Foreskin keratinocyte (primary cell): ENCODE measurements at places on chromosomes 3 and 15. TPM values are rescaled to one million over a fixed set of nuclear protein-coding genes. Genes with fewer than 3 reads are reported as not detected.
A peak's percentile ranks its signal among the peaks of the same experiment; 100 is the strongest.

DNA sequence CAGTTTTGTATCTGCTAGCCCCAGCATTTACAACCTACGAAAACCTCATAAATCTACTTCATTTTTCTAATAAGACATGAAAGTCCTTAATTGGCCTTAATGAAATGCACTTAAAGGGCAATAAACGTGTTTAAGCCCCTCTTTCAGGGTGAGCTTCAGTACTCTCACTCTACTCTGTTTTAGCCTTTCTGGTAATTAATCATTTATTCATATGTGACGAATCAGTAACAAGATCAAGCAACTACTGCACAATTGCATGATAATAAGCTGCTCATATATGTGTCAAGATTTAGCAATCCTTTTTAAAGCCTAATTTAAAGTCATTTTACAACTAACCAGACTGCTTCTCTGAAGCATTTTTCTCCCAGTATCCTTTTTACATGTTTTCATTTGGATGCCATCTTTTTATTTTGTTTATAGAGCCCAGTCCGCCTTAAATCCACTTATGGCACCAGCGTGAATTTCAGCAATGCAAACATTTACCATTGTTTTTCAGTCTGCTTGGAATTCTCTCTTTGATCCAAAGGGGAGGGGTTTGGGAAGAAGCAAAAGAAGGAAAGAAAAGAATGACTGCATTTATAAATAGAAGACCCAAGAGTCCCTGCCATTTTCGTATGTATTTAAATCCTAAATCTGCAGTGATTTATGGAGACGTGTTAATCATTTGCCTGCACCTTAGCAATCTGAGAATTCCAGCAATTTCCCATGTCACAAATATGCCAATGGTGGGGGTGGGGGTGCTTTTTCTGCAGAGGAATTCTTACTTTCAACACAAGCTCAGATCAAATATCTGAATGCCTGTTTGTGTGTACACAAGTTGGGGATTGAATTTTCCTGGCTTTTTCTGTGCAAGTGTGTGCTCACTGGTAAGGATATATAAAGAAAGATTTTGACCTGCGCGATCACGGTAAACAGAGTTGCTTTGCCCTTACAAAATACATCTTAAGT is 230.8 kb upstream of the TBC1D5 start:
- DNase-seq, result no peak

DNA sequence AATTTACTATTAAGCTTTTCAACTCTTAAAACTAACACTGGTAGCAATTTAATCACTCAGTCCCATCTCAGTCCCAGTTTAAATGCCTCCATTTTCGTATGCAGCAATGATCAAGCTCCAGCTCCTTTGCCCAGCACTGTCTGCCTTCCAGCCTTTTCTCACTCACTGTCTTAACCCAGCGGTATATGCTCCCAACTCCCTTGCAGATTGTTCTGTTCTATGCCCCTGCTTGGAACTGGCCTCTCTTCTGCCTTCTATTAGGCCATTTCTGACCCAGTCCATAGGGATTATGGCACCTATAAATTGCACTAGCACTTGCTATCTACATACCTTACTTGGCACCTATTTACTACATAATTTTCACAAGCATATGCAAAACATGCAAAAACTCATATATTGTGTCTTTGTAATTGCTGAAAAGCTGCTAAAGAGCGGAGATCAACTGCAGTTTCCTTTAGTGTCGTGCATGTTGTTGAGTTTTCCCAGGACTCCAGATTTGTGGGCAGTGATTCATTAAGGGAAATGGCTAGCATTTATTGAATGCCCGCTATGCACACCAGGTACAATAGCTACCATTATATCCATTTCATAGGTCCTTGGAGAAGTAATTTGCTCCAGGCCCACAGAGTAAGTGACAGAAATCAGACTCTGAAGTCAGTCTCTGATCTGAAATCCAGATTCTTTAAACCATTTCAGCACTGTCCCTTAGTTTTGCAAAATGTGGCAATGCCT is 24.4 kb downstream of the CRBN start:
- DNase-seq, result no peak

DNA sequence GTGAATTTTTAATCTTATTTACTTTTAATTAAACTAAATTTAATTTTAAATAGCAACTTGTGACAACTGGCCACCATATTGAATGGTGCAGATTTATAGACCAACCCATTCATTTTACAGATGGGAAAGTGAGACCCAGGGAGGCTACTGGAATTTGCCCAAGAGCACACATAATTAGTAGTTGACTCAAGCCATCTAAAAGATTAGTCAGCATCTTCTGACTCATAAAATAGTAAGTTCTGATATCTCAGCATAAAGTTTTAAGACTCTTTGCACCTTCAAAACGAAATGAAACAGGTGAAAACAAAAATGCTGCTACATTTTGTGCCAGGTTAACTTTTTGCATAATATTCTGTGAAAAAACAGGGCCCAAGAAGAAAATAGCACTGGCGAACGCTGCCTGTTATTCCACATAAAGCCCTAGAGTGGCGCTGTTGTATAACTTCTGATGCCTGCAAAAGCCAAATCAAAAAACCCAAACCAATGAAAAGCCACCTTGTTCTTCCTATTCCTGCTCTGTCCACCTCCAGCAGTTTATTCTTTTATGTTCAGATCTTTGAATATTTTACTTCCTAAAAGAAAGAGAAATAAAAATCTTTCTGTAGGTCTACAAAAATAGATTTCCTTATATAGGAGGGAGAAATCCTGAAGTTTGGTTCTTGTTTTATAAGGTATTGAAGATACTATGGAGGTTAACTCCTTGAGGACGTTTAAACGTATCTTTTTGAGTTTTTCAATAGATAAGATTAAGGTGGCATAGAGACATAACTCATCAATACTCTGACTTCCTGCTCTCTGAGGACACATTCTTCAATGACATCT is 62.8 kb downstream of the OTOL1 start:
- DNase-seq, result peak; percentile 12

- DNase-seq, result no peak
These were observed 166.6 kb downstream of the PLD1 start for GRCh38 chr3:171643681-171644080.

DNA sequence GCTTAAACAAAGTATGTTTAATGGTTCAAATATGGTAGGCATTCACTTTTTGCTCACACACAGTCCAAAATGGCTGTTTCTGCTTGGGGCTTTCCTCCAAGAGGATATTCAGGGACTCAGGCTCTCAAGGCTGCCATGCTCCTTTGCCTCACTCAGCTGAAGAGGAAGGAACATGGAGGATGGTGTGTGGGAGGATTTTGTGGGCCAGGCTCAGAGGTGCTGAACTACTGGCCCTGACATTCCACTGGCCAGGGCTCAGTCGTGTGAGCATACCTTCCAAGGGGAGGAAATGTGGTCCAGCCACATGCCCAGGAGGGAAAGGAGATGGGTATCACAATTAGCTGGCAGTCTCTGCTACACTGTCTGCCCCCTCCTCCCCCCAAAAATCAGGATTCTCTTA is 8.7 kb downstream of the PXYLP1 start:
- DNase-seq, result no peak

DNA sequence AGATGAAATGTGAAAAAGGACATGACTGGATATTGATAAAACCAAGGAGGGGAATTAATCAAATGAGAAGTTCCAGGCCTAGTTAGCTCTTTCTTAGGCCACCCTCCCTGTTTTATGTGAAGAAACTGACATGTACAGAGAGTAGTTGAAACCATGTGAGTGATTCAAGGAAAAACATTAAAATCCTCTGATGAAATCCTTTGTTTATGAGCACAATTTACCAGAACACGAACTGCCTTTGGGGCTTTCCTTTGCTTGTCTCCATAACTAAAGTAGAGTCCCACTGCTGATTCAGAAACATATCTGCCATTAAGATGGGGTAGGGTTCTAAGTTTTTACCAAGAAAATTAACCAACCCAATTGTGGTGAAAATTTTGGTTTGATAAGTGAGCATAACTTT is 558.3 kb downstream of the NR2F2 start:
- DNase-seq, result no peak

GRCh38 chr3:10204921-10205320 is 40.2 kb downstream of the IRAK2 start:
- DNase-seq, result no peak

- DNase-seq, result no peak
These were observed 364.5 kb upstream of the EPHA3 start for GRCh38 chr3:88742674-88743507.

- DNase-seq, result no peak
These were observed 66.2 kb downstream of the HES1 start for GRCh38 chr3:194201953-194202666.

The KBTBD12 gene
- total RNA-seq, result not detected in 2 replicates

The CSTA gene
- total RNA-seq, result 336 and 383 TPM in 2 replicates

The RTP1 gene
- not detected in 2 replicates for total RNA-seq

The PTX3 gene
- total RNA-seq, result 0.32 TPM in 1 of 2 replicates, not detected in the other

The KBTBD8 gene
- 4.4 and 4.5 TPM in 2 replicates for total RNA-seq

The RASGRF1 gene
- total RNA-seq, result 0.24 and 0.53 TPM in 2 replicates

The NR2E3 gene
- total RNA-seq, result 0.28 and 0.65 TPM in 2 replicates

DNA sequence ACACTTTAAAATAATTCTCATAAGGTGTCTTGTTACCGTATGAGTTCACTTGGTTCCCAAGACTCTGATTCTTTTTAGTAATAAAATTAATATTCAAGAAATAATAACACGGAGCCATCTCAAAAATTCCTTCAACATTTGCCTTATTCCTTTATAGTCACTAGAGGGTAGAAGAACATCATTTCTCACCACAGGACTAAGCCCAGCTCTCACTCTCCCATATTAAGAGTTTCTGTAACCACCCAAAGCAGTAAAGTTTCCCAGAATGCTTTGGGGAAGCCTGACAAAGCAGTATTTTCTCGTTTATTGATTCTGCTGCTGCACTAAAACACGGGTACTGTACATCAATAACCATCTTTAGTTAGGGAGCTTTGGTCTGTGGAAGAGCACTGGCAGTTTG is 114.9 kb downstream of the MCTP2 start:
- DNase-seq, result no peak

DNA sequence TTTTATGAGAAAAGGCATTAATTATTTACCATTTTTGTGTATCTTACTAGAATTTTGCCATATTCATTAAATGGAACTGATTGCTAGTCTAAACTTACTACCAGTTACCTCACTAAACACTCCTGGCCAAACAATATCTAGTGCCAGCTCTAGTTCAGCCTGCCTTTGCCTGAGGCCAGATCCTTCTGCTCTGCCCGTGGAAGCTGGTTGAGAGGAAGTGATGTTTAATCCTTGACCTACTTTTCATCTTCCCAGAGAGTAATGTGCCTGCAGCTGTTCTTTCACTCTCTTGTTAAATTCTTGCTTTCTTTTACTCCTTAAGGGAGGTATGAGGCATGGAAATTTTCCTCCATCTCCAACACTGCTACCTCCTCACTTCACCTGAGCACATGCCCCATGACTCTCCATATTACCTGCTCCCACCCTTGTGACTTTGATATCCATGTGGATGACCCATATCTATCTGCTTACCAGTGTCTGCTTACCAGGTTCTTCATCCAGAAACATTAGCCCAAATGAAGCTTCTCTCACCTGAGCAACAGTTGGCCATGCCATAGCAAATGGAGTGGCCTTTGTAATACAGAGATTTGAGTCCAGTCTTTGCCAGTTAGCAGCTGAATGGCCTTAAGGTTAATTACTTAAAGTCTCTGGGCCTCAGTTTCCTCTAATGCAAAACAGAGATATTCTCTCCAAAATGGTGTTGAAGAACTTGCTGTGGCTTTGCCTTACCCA is 53.4 kb downstream of the UBE2E1 start:
- DNase-seq, result peak; percentile 64

The IL17RE gene
- total RNA-seq, result 11.4 and 12.8 TPM in 2 replicates

The CYP11A1 gene
- not detected in 2 replicates for total RNA-seq

DNA sequence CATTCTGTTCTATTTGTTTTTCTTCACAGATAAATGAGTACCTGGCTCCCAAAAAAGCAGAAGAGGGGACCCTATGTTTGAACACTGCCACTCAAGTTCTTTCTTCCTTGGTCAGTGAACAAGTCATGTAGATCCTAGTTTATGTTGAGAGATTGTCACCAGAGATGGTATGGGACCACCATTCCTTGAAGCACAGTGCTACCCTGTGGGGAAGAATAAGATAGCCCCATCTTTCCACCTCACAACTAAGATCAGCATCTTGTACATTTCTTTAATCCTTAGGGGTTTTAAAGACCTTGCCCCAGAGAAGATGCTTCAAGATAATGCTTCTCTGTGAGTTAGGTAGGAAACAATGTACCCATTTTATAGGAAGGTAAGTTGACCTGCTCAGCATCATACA is 233.5 kb upstream of the WNT5A start:
- DNase-seq, result no peak

The SAMMSON gene
- total RNA-seq, result not detected in 2 replicates

The ALS2CL gene
- 32.3 and 39.6 TPM in 2 replicates for total RNA-seq

- DNase-seq, result no peak
These were observed 13.7 kb downstream of the IQCH start for GRCh38 chr15:67267951-67268941.

DNA sequence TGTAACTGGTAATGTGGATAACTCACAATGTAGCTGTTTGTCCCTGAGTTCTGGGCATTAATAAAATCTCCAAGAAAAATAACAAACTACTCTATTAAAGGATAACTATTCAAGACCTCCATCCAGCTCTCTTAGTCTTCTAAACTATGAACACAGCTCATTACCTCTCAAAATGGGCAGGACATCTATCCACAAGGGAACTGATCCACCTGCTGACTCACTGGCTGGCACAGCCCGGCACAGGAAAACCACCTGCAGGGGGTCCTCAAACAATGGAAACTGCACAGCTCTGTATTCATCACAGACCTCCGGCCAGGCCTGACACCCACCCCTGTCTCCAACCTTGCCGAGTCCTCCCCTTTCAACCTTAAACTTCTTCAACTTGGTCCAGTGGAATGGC is 255.4 kb downstream of the TJP1 start:
- no peak for DNase-seq

- DNase-seq, result no peak
These were observed 704.2 kb downstream of the EDEM1 start for GRCh38 chr3:5891711-5892110.

The IVD gene
- 14.3 and 24.5 TPM in 2 replicates for total RNA-seq

DNA sequence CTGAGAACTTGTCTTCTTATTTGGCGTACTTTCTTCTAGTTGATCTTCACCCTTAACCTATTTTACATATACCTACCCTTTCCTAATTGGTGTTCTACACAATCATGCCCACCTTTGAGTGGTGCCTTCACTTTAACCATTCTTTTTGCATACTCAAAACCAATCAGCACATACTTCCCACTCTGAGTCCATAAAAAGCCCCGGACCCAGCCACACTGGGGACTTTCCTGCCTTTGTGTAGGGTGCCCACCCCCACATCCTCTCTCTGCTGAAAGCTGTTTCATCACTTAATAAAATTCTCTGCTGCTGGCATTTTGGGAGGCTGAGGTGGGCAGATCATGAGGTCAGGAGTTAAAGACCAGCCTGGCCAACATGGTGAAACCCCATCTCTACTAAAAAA is 15.9 kb upstream of the CHST2 start:
- no peak for DNase-seq

GRCh38 chr3:53502737-53503136 is 8.3 kb downstream of the CACNA1D start:
- no peak for DNase-seq

GRCh38 chr3:139514741-139515140 is 24.8 kb downstream of the RBP1 start:
- no peak for DNase-seq

The CLEC3B gene
- not detected in 2 replicates for total RNA-seq

The PLXND1 gene
- total RNA-seq, result 1.8 and 3.1 TPM in 2 replicates

The FBXW12 gene
- total RNA-seq, result not detected in 2 replicates
